ENCODE measurements at places on chromosomes 1 and 21.

GRCh38 chr1:159908031-159908940, 8.3 kb upstream of the CFAP45 start:
- DNase-seq = no peak

DNA sequence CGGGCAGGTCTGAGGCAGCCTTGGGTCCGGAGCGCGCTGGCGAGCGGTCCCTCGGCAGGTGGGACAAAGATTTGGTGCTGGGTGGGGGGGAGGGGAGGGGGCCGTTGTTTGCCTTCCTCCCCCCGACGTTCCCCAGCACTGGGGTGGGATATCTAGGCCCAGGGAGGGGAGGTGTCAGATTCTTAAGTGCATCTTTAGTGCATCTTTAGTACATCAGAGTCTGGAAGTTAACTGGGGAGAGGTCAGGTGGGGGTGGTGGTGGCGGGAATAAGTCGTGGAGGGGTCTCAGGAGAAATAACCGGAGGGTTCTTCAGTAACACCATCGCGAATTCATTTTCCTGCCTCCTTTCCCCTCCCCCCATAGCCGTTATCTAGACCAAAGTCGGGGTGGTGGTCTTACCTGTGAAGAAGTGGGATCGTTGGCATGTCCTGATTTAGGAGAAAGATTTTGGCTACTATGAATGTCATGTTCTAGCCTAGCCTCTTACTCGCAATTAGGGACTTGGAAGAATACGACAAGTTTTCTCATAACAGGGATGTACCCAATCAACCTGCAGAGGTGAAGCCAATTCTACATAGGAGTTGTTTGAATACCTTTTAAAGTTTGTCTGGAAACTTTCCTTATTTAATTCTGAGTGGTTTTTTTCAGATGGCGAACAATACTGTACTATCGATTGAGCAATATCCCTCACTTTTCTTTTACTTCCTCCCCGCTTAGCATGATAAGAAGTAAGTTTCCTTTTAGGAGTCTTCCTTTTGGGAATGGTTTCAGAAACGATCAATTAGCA, 886 bp downstream of the ZMYM4 start:
- DNase-seq = no peak

- peak; percentile 30 for DNase-seq
Observed at GRCh38 chr1:212683357-212683722, 16.3 kb downstream of the BATF3 start.

- DNase-seq = no peak
Observed at GRCh38 chr1:11070876-11071275, 11.1 kb upstream of the SRM start.

GRCh38 chr1:171296897-171297296, 17.1 kb upstream of the FMO4 start:
- no peak for DNase-seq

DNA sequence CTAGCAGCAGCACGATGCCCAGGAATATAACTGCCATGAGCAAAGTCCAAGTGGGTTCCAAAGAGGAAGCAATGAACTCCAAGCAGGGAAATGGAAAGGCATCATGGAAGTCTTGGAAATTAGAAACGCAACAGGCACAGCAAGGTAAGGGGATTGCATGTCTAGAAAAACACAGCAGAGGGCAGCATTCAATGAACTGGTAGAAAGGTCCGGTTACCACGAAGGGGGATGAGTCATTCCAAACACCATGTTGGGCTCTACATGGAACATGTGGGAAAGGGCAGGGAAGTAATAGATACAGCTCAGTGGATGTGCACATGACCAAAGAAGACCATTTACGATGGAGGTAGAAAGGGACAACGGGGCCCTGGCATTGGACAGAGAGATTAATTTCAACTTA, 36.4 kb downstream of the RXRG start:
- DNase-seq = no peak

DNA sequence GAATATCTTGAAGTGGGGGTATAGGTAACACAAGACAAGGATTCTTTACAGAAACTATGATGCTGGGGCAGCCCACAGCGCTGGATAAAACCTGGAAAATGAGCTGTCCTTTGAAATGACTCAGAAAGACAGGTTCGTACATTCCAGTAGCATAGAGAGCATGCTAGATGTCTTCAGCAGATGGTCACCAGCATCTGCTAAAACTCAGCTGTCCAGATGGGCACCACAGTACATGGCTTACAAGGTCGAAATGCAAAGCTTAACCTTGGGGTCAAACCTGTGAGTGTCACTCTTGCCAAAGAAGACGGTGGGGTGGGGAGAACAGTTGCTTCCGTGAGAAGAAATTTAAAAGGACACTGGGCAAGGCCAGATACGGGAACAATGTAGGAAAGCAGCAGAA, 41.3 kb upstream of the TRIM45 start:
- no peak for DNase-seq

DNA sequence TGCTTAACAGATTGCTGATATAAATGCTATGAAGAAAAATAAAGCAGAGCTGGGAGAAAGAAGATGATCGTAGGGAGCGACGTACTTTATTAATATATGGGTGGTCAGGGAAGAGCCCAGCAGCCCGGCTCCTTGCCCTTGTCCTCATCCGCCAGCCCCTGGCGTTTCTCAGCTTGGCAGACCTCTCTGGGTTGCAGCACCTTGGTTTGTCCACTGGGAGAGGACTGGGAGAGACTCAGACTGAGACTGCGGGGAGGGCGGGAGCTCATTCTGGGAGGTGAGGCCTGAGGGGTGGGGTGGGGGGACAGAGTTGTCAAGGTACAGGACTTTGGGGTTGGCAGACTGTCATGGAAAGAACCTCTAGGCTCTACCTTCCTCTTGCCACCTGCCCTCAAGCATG, 3.3 kb upstream of the S100A3 start:
- no peak for DNase-seq

- DNase-seq = no peak
Observed at GRCh38 chr1:94401206-94401605, 17.0 kb upstream of the ABCD3 start.

DNA sequence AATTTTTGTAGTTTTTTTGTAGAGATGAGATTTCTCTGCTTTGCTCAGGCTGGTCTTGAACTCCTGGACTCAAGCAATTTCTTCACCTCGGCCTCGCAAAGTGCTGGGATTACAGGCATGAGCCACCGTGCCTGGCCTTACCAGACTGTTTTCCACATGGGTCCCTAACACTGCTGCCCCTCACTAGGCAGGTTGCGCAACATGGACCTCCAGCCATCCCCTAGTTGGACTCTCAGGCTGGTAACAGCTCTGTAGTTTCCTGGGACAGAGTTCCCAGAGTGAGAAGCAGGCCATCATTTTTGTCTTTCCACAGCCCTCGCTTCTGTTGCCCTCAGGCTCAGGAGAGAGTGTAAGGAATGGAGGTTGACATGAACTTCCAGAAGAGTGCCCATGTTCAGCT, 156.1 kb downstream of the CTH start:
- no peak for DNase-seq

- DNase-seq = no peak
Observed at GRCh38 chr1:19359357-19359756, 47.2 kb downstream of the SLC66A1 start.

- no peak for DNase-seq
Observed at GRCh38 chr1:211213702-211214101, 45.5 kb upstream of the RCOR3 start.

GRCh38 chr1:103517380-103518047, 8.0 kb upstream of the RNPC3 start:
- DNase-seq = no peak

DNA sequence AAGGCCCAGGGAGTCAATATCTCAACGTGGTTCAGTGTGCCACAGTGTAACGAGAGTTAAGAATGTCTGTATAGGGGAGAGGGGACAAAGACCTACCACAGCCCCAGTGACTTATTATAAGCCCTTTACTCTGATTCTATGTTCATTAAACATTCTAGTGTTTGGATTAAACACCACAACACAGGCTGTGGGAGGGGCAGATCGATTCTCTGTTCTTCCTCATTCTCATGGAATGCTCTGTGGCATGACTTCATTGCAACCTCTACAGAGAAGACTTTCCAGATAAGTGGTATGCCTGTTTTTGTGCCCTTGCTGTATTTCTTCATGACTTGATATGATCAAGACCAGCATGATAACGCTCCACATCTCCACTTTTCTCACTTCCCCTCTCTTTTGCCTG, 39.0 kb upstream of the CD5L start:
- DNase-seq = no peak

DNA sequence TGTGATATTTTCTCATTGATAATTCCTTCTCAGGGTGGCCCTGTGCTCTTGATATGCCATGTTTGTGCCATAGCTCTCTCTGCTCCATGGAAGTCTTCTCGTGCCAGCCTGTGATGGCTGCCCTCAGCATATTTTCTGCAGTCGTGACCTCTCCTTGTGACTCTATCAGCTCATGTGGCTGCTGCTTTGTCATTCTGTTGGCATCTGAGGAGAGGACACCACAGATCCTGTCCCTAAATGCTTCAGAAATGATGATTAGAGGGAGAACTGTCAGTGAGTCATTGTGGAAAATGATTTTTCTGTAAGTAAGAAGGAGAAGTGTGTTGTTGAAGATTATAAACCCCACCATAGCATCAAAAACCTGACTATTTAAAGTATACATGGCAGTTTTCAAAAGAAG, 286.0 kb downstream of the ADGRL2 start:
- DNase-seq = no peak

DNA sequence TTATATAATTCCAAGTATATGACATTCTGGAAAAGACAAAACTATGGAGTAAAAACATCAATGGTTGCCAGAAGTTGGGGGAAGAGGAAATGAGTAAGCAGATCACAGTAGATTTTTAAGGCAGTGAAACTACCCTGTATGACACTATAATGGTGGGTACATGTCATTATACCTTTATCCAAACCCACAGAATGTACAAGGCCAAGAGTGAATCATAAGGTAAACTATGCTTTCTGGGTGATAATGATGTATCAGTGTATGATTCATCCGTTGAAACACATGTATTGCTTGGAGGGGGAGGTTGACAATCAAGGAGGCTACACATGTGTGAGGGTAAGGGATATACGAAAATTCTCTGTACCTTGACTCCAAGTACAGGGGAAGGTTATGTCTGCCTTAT, 862.7 kb downstream of the PLA2G4A start:
- DNase-seq = no peak

DNA sequence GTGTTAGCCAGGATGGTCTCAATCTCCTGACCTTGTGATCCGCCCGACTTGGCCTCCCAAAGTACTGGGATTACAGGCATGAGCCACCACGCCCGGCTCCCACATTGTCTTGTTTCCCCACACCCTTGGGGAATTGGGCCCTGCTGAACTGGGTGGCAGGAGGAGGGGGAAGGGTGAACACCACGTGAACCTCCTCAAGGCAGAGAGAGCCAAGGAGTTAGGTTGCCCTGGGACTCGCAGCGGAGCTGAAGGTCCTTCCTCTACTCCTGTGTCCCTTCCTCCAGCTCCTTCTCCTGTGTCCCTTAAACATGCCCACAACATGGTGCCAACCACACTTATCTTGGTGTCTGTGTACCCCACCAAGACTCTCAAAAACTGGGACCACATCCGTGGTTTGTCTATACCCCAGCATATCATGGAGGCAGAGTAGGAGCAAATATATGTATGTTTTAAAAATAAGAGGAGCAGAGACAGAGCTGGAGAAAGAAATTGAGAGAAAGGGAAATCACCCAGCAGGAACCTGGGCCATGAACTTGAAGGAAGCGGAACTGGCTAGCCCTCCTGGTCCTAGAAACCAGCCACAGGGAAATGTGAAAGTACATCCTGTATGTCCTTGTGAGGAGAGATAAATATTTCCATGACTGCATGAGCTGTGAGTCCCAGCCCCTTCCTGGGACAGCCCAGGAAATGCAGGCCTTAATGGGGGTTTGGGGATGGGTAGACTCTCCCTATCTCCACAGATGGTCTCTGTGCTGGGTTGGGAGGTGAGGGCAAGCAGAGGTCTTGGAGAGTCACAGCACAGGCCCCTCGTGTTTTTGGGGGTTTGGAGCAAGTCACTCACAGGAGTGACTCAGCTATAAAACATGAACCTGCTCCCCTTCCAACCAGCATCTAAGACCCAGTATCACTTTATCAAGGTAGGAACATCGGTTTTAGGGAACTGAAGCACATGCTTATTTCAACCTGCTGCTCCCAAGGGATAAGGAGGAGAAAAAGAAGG, 9.4 kb upstream of the TAL1 start:
- no peak for DNase-seq

DNA sequence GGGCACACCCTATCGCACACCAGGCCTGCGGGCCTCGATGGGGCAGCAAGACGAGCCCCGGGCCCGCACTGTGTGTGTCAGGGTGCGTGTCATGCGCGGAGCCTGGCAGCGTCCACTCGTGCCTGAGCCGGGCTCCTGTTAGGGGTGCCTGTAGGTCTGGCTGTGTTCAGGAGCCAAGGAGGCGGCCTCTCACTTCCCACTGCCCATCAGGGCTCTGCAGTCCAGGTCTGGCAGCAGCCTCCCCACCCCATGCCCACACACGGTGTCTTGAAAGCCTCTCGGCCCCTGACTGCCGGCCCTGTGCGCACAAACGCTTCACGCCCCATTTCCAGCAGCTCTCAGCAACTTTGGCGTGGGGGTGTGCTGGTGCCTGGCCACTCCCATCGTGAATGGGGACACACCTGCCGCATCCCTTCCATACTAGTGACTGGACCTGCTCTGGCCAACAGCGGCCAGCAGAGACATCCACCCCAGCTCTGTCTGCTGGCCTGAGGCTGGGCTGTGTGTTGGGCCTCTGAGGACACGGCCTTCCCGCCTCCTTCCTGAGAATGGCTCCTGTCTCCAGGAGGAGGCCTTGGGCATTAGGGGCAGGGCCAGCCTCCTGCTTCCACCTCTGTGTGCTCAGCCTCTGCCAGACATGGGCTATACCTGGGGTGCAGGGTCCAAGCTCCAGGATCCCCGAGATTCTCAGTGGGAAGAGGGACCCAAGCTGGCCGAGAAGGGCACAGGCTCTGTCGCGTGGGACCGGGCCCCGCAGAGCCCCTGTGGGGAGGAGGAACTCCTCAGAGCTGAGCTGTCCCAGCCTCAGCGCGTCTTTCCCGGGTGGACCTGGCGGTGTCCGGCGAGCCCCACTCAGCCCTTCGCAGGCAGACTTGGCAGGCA, 41.8 kb upstream of the ACTRT2 start:
- DNase-seq = no peak

DNA sequence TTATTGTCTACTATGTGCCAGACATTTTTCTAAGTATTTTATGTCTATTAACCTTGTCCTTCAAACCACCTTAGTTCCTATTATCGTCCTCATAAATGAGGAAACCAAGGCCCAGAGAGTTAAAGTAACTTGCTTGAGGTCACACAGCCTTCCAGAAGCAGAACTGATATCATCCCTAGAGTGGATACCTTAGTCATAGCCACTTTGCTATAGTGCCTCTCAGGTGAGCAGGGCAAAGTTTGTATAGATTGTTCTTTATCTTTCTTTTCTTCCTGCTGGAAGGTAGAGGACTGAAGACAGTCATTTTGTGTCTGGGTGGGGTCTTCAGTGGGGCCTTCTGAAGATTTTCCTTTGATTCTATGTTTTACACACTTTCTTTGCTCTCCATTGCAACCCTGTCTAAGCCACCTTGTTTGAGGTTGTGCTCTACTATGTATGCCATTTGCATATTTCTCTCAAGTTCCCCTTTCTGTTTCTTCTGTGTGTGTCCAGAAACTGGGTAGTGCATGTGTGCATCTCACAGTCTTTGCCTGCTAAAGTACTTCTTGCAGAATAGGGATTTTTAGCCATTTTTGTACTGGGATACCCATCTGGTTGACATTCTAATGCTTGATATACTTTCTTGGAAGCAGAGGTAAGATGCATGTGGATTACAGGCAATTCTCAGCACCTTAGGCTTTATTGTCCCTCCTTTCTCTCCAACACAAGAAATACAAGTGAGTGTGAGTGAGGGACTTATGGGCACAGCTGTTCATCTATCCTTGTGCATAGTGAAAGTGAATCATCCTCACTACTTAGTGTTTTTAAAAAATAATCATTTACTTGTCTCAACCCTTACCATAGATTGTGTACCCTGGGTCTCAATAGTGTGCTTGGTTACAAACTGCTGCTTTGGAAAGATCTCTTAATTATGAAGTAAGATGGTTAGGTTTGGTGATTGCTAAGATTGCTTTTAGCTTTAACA, 207.6 kb upstream of the HMCN1 start:
- DNase-seq = no peak
